ENCODE measurements at places on chromosomes 7 and 10. TPM values are rescaled to one million over a fixed set of nuclear protein-coding genes. Genes with fewer than 3 reads are reported as not detected.
A peak's percentile ranks its signal among the peaks of the same experiment; 100 is the strongest.

Gene NODAL
- total RNA-seq, result not detected

Gene TNRC18
- 157 TPM for total RNA-seq

Gene PIK3CG
- total RNA-seq, result 3.3 TPM

Gene PSAP
- 705 TPM for total RNA-seq

Gene NPC1L1
- total RNA-seq, result not detected

Gene INMT
- total RNA-seq, result 192 TPM

Gene TAS2R5
- total RNA-seq, result 0.50 TPM

- H3K36me3 ChIP-seq, result no peaks in the 10 kb centered on the region
- H3K27me3 ChIP-seq, result no peaks in the 10 kb centered on the region
- no peak overlapping the region for H3K27ac ChIP-seq
- H3K4me3 ChIP-seq, result no peak overlapping the region
Measured at GRCh38 chr7:96097835-96098234, 224.1 kb downstream of the SLC25A13 start.

- H3K27ac ChIP-seq, result peak overlapping the region; percentile 54
- H3K36me3 ChIP-seq, result no peaks in the 10 kb centered on the region
- H3K4me1 ChIP-seq, result peaks cover 86% of the 10 kb centered on the region
- DNase-seq, result no peak
- H3K4me3 ChIP-seq, result no peak overlapping the region
Measured at GRCh38 chr10:132582771-132583170, 45.2 kb downstream of the INPP5A start.

- no peak for DNase-seq
- H3K4me1 ChIP-seq, result no peaks in the 10 kb centered on the region
- no peak overlapping the region for H3K4me3 ChIP-seq
- H3K36me3 ChIP-seq, result no peaks in the 10 kb centered on the region
Measured at GRCh38 chr10:62917475-62918238, 101.5 kb upstream of the EGR2 start.

DNA sequence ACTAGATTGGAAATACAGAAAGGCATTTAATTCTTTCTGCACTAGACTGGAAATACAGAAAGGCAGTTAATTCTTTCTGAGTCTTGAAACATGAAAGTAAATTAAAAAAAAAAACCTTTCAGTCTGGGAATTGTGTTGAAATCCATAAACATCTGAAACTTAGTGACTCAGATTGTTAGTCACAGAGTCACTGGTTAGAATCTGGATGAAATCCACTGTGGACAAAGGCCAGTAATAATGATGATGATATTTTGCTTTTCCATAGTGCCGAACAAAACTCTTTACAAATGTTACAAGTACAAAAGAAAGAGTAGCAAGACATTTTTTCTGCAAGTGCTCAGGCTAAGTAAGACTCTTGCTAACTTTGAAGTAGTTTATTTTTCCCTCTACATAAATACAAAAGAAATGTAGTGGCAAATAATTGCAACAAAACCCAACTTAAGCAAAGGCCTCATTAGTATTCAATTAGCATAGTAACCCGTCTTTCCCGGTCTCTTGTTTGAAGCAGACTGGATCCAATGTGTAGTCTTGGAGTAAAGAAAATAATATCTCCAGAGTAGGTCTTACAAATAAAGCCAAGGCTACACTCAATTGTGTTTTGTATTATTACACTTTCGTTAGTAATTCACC lies 5.8 kb upstream of the PRTFDC1 start:
- no peaks in the 10 kb centered on the region for H3K27me3 ChIP-seq
- no peak overlapping the region for H3K4me3 ChIP-seq
- H3K4me1 ChIP-seq, result peaks cover 26% of the 10 kb centered on the region
- H3K36me3 ChIP-seq, result no peaks in the 10 kb centered on the region
- DNase-seq, result peak; percentile 5

DNA sequence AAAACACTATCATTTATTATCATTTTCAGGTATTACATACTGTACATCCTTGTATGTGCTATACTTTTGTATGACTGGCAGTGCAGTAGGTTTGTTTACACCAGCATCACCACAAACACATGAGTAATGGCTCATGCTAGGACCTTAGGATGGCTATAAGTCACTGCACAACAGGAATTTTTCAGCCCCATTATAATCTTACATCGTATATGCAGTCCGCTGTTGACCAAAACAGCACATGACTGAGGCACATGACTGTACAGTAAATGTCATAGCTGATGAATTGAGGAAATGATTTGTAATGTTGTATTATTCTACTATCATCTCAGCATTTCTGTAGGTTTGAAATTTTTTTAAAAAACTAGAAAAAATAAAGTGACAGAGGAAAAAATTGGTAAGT lies 38.6 kb downstream of the BPGM start:
- H3K36me3 ChIP-seq, result peaks cover 6% of the 10 kb centered on the region
- no peak for DNase-seq
- H3K27me3 ChIP-seq, result no peaks in the 10 kb centered on the region

GRCh38 chr10:116796469-116796868 lies 52.8 kb upstream of the ENO4 start:
- no peak overlapping the region for H3K27ac ChIP-seq
- no peaks in the 10 kb centered on the region for H3K36me3 ChIP-seq

GRCh38 chr10:45439365-45439764 lies 65.3 kb downstream of the ALOX5 start:
- H3K4me1 ChIP-seq, result no peaks in the 10 kb centered on the region
- H3K27ac ChIP-seq, result no peak overlapping the region
- no peak for DNase-seq
- no peaks in the 10 kb centered on the region for H3K27me3 ChIP-seq
- no peak overlapping the region for H3K4me3 ChIP-seq

DNA sequence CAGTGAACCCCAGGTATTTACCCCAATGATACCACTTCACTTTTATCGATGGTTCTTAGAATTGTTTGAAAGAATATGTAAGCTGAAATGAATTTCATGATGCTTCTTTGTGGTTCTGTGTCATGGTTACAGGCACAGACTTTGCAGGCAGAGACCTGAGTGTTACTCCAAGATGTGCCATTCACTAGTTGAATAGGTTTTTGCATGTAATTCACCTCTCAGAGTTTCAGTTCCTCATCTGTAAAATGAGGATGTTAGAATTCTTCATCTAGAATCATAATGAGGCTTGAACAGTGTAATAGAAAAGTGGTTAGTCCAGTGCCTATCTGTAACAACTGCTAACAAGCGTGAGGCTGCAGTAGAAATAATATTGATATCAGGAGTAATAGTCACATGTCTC lies 54.6 kb downstream of the VSTM2A start:
- peaks cover 15% of the 10 kb centered on the region for H3K4me1 ChIP-seq
- no peak overlapping the region for H3K27ac ChIP-seq
- H3K27me3 ChIP-seq, result no peaks in the 10 kb centered on the region
- no peak for DNase-seq

GRCh38 chr10:49174926-49175500 lies 13.2 kb downstream of the TMEM273 start:
- no peaks in the 10 kb centered on the region for H3K27me3 ChIP-seq
- H3K4me3 ChIP-seq, result no peak overlapping the region
- H3K27ac ChIP-seq, result no peak overlapping the region

Measured in esophagus muscularis mucosa (tissue), 4 donors.